ENCODE measurements at places on chromosomes 6 and 20.

DNA sequence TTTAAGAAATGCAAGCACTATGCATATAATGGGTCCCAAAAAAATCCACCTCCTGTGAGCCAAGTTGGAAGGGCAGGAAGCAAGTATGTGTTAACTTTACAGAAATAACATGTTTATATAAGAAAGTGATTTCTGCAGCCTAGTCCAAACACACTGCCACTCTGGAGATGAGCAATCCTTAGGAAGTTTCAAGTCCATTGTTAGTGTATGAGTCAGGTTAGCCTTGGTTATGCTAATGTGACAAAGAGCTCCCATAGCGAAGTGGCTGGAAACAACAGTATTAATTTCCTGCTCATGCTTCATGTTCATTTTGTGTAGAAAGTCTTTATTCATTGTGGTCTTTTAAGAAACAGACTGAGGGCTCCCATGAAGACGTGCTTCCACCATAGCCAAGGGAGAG lies 121.4 kb downstream of the TBXT start:
- no peak for DNase-seq

- DNase-seq = no peak
Measured at GRCh38 chr6:151661928-151662327, 145.6 kb upstream of the ESR1 start.

DNA sequence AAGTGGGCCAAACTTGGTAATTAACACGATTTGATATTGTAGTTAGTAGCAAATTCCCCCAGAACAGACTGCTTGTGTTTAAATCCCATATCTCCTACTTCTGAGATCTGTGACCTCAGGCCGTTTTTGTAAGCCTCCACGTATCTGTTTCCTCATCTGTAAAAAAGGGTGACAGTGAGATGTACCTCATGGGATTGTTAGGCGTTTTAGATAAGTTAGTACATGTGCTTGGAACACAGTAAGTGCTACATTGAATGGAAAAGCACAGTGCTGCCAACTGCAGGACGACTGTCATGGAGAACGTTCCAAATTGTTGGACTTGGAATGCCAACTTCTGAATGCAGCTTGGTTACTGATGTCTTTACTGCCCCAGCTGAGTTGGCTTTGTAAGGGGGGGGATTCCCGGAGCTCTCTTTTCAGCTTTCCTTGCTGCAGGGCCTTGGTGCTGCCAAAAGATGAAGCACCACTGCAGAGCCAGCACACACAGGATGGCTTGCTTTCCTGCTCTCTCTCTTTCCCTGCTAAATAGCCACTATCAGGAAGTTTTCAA lies 108.6 kb downstream of the OPN5 start:
- no peak for DNase-seq

GRCh38 chr6:99066044-99066443 lies 118.3 kb upstream of the FBXL4 start:
- no peak for DNase-seq

GRCh38 chr6:128914051-128914450 lies 31.1 kb downstream of the LAMA2 start:
- DNase-seq = no peak

GRCh38 chr20:32205110-32205842 lies 2.3 kb downstream of the PLAGL2 start:
- DNase-seq = no peak

DNA sequence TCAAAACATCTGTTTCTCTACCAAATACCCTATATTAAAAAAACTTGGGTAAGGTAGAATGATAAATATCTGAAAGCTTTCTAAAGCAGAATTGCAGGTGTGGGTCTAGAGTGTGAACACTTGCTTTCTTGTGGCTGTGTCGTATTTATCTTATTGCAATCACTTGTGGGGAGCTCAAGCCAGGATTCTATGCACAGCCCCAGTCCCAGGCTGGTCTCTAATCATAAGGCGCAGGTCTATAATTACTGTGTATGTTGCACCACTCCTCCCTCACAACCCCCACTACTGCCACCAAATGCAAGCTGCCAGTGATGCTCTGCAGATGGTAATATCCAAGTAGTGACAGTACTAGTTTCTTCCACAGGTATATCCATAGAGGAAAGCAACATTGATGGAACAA lies 2.2 kb upstream of the E2F3 start:
- no peak for DNase-seq

GRCh38 chr20:63815615-63816253 lies 15.3 kb downstream of the ZBTB46 start:
- DNase-seq = no peak

DNA sequence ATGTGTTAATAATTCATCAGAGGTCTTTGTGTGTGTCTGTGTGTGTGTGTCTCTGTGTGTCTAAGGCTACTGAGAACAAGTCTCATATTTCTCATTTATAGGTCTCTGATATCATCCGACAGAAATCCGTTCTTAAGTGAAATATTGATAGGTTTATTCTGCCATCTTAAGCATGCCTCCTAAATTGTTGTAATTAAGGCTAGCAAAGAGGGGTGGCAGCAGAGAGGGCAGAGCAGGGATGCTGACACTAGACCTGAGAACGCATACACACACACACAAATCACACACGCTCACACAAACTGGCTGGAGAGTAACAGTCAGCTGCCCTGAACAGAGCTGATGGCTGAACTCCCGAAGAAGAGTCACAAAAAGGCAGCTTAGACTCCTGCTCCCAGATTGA lies 84.9 kb upstream of the LRFN2 start:
- DNase-seq = no peak

DNA sequence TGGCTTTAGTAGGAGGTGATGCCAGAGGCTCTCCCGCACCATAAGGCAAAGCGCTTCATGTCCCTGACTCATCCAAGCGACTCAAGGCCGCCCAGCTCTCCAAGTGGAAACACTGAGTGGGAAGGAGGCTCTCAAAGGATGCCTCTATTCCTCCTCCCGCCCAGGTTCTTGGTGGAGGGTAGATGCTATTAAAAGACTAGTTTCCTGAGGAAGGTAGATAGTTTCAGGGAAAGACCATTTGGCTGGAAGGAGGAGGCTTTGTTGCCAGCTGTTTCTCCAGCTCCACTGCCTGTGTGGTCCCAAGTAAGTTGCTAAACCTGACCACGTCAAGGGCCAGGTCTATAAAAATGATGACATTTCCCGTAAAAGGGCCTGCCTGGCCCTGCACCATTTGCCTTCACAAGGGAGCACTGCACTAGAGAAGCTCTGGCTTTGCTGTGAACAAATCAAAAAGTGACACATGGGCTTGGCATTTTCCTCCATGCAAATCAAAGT lies 48.2 kb downstream of the GMDS start:
- DNase-seq = no peak

DNA sequence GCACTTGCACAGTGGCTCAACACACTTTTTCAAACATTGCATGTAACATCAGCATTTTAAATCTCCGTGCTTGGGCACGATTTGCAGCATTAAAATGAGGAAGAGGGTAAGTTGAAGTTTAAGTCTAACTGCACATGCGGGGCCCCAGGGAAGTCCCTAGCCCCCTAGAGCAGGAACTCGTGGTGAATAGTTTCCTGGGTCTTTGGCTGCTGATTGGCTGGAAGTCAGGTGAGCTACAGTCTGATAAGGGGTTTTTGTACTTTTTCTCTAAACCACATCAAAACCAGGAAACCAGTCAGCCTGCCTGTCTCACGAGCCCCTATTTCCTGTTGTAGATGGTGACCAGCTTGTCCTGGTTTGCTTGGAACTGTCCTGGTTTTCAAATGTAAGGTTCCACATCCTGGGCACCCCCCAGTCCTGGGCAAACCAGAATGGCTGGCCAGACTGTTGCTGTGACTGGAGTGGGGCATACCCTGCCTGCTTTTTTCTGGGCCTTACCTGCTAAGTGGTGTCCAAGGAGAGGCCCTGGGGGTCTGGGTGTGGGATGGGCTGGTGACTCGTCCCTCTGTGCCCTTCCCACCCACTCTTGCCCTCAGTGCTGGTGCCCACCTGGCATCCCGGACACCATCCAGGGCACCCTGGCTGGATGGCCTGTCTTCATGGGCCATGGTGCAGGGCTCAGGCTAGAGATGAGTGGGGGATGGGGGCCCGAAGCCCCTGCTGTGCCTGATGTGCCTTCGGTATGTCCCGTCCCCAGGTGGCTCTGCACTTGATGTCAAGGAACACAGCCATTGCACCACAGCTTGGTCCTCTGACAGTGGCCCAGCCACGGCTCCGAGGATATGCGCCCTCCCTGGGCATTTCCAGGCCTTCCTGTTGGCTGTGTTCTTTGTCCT lies 31.8 kb downstream of the SUN5 start:
- DNase-seq = peak; percentile 47

DNA sequence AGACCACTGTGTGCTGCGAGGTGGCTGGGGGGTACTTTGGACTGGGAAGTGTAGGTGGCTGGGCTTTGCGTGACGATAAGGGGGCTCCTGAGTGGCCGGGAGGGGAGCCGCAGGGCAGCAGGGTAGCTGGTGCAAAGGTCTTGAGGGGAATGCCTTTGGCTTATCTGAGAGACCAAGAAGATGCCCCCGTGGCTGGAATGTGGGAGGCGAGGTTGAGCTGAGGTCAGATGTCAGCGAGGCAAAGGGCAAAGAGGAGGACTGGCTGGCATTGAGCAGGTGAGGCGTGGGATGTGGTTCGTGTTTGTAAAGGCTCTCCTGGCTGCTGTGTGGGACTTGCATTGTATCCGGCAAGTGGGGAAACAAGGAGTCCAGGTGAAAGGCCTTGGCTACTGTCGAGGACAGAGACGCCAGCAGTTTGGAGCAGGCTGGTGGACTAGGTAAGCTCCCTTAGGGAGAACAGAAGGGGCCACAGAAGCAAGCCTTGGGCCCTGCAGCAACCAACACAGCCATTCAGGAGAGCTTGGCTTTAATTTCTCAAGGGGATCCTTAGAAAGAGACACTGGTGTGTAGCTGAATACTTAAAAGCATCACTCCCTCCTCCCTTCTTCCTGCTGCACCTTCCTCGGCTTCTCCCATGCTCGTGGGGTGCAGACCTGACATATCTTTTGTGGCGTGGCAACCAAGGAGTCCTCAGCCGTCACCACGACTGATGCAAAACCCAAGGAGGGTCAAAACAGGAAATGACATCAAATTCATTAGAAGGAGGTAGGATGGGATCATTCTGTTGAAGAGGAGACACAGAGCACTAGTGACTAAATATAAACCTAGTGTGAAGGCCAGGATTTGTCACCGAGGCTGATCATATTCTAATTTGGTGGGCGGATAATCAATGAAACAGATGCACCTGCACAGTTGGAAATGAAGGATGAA lies 53.5 kb upstream of the ERVFRD-1 start:
- no peak for DNase-seq

DNA sequence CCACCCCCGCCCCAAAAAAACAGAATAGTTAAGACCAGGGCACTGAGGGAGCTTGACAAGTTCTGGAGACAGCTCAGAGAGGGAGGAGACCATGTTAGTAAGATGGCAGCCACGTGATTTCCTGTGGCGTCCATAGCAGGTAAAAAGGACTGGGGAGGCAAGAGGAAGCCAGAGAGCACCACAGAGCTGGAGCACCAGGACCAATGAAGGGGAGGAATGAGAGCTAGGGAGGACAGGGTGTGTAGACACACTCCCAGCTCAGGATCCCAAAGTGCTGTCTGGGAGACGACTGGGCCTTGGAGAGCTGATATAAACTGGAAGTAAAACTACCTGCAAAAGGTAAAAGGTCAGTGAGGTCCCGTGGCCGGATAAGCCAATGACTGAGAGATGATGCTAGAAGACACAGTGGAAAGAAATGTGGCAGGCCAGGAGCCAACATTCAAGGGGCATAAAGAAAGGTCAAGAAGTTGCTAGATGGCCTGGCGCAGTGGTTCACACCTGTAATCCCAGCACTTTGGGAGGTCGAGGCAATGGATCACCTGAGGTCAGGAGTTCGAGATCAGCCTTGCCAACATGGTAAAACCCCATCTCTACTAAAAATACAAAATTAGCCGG lies 39.0 kb downstream of the SLC23A2 start:
- no peak for DNase-seq

DNA sequence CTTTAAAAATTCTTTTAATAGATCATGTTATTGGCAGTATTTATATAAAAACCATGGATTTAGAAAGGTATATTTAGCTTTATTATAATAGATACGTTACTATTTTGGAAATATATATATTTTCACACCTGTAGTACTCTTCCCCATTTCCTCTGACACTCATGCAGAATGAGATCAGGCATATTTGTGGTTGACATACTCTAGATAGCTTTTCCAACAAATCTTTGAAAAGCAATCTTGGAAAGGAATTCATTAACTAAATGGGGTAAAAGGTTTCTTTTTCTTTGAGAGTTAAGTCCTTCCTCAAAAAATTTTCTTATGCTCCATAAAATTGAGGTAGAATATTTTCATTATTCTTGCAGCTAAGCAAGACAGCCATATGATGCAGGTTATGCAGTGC lies 14.5 kb downstream of the ASF1A start:
- no peak for DNase-seq

DNA sequence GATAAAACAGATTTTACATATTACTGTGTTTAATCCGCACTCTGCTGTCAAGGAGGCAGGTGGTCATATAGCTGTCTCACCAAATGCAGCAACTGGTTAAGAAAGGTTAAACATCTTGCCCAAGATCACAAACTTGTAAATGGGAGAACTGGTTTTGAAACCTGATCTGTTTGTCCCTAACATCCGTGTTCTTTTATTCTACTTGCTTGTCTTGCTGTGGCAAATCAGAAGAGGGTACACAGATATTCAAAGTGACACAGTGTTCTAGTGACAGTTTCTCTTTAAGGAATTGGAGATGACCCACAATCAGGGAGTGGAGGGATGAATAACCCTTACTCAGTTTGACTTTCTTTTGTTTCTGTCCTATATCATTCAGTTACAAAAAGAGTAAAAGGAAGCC lies 83.0 kb upstream of the SGK1 start:
- no peak for DNase-seq

DNA sequence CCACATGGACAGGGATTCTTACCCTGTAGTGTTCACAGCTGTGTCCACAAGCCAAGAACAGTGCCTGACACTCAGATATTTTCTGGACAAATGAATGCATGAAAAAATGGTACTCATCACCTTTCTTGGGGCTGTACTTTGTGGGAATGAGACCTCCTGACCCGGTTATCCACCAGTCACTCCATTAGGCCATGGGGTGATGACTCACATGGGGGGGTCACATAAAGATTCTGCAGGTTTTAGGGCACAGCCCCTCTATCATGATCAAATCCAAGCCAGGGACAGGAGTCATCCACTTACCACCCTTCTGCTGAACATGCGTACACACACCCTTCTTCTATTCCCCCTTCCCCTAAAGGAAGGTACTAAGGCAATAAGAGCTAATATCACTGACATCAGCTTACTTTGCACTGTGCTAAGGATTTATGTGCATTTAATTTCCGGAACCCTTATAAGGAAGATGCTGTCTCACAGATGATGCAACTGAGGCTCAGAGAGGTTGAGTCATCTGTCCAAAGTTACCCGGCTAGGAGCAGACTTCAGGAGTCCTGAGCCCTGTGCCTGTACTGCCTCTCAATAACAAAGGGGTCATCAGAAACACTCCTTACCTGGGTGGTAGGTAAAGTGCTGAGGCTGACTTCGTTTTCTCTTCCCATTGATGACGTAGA lies 107.8 kb downstream of the NFATC2 start:
- DNase-seq = no peak
